ENCODE measurements at places on chromosomes 4 and X. TPM values are rescaled to one million over a fixed set of nuclear protein-coding genes. Genes with fewer than 3 reads are reported as not detected.

- H3K27me3 ChIP-seq: no peaks in the 10 kb centered on the region
- H3K36me3 ChIP-seq: no peaks in the 10 kb centered on the region
- H3K27ac ChIP-seq: no peak overlapping the region
- no peak for DNase-seq
These were observed 111.7 kb downstream of the LINC00632 start for GRCh38 chrX:140821280-140821679.

GRCh38 chr4:152961773-152962115 lies 25.6 kb downstream of the FHDC1 start:
- no peak overlapping the region for H3K4me3 ChIP-seq
- H3K27me3 ChIP-seq: no peaks in the 10 kb centered on the region
- no peak for DNase-seq

The RAPGEF2 gene
- polyA plus RNA-seq: 15.2 TPM

The ODAPH gene
- not detected for polyA plus RNA-seq

The RAB33A gene
- 5.4 TPM for polyA plus RNA-seq

All from B cell (primary cell).